ENCODE measurements at places on chromosomes 2 and 18.

GRCh38 chr2:106193690-106193976 is 468 bp downstream of the UXS1 start:
- no peak for DNase-seq

DNA sequence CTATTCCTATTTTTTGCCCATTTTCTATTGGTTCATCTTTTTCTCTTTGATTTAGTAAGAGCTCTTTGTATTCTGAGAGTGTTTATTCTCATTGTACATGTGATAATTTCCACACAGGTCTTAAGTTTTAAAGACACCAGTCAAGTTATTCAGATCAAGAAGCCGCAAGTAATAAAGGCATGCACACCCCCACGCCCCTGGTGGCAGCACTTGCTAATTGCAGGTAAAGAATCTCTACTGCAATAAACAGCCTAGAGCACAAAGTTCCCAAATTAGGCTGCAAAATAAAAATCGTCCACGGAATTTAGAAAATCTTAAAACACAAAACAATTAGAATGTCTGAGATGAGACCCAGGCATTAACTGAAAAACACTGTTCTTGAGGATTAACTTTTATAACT is 45.2 kb downstream of the ST3GAL5 start:
- DNase-seq = peak; percentile 44

DNA sequence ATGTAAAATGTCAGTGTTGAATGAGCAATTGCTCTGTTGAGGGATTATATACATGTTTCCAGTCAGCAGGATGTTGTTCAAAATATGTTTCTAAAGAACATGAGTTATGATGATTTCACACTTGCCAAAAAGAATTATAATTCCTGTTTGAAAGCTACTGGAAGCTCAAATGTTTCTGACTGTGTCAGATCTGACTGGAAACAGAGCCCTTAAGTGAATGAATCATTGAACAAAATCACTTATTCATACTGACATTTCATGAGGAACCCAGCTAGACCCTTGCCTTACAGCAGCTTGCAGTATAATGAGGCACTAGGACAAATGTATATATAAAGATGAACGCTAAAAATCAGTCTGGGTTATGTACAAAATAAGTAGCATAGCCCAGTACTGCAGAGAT is 35.4 kb upstream of the ITGAV start:
- DNase-seq = no peak

DNA sequence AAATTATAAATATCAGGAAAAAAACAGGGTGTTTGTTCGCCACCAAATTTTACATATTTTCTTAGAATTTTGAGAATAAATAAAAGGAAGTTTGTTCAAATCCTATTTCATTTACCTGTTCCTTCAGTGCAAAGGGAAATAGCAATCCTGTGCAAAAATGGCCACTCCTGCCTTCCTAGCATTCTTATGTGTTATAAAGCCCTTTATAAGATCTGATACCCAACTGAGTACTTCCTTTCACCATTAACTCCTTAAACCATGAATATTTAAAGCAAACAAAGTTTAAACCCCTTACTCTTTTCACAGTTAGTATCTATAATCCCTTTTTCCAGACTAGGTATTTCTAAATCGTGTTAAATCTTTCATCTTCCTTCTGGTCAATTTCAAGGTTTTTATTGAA is 427.8 kb downstream of the NR4A2 start:
- DNase-seq = no peak

GRCh38 chr18:42891705-42892104 is 223.8 kb downstream of the RIT2 start:
- DNase-seq = no peak

GRCh38 chr2:31191931-31192330 is 25.4 kb downstream of the CAPN14 start:
- no peak for DNase-seq

GRCh38 chr18:24200494-24201290 is 61.8 kb downstream of the CABYR start:
- no peak for DNase-seq

GRCh38 chr18:4639628-4640310 is 184.7 kb upstream of the DLGAP1 start:
- DNase-seq = no peak

GRCh38 chr2:39154944-39155343 is 34.1 kb upstream of the SOS1 start:
- DNase-seq = no peak

DNA sequence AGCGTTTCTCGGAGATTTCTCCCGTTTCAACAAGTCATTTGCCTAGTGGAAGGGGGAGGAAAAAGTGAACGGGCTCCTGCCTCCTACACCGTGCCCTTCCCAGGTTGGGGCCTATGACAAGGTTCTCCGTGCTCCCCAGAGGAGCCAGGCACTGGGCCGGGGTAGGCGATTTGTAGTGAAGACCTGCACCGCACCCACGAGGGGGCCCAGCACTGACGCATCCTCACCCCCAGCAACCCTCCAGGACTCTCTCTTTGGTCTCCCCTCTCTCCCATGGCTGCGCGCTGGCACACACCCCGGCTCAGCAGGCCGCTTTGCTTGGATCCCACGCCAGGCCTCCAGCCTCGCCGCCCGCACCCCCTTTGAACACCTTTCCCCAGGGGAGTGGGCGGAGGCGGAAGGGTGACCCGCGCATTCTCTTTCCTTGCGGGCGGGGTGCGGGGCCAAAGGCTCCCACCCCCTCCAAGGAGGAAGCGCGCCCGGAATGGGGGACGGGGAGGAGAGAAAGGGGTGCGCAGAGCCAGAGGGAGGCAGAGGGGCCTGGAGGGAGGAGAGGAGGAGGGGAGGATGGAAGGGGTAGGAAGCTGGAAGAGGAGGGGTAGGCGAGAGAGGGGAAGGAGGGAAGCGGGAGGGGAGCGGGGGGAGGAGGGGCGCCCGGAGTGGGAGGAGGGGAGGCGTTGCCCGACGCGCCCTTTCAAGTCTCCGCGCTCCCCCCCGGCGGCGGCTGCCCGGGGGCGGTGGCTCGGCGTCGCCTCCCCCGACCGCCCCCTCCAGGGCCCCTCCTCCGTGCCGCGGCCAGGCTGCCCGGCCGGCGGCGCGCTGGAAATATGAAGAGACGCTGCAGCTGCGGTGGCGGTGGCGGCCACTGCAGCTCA is at the start of gene APCDD1:
APCDD1 (plus strand) TSS at position 830 of the 875 bp plus-strand sequence. CDS start 347 bp downstream, outside the sequence.
- DNase-seq = no peak

DNA sequence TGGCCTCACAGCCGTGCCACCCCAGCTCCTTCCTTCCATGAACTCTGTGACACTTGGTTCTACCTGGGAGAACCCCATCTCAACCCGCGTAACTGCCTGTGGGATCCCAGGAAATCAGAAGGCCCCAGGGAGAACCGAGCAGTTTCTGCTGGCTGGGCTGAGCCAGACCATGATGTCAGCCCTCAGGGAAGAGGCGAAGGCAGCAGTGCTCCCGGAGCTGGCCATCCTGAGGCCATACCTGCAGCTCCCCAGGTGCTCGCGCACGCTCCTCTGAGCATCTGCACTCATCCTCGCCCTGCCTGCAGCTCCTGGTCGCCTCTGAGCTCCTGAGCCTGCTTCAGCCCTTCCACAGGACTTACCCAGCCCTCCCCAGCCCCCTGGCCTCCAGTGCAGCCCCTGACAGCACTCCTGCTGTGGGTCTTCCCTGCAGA is 186.1 kb downstream of the SEPTIN10 start:
- no peak for DNase-seq
